Activated CD4-positive, alpha-beta memory T cell treated with anti-CD3 and anti-CD28 coated beads, Interleukin-2, amount 10 ng/mL, durations not matched to agents 7 days and 5 days (primary cell): ENCODE measurements at places on chromosomes 5 and 9. TPM values are rescaled to one million over a fixed set of nuclear protein-coding genes. Genes with fewer than 3 reads are reported as not detected.

GRCh38 chr5:1718669-1719068 is 81.0 kb downstream of the MRPL36 start:
- DNase-seq = no peak

GRCh38 chr5:74679966-74680365 is 5.1 kb upstream of the HEXB start:
- DNase-seq = no peak

Gene REXO4
- total RNA-seq = 21.7 TPM

Gene IFNA7
- total RNA-seq = not detected

Gene EMB
- total RNA-seq = 188 TPM

DNA sequence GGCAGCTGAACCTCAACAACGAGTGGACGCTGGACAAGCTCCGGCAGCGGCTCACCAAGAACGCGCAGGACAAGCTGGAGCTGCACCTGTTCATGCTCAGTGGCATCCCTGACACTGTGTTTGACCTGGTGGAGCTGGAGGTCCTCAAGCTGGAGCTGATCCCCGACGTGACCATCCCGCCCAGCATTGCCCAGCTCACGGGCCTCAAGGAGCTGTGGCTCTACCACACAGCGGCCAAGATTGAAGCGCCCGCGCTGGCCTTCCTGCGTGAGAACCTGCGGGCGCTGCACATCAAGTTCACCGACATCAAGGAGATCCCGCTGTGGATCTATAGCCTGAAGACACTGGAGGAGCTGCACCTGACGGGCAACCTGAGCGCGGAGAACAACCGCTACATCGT is 12.4 kb upstream of the PHYHD1 start:
- no peak for DNase-seq

Gene NXNL2
- not detected for total RNA-seq

- DNase-seq = no peak
Measured at GRCh38 chr5:167843881-167844572, 447.4 kb upstream of the WWC1 start.

- DNase-seq = no peak
Measured at GRCh38 chr5:74613283-74613682, 27.2 kb downstream of the ENC1 start.

DNA sequence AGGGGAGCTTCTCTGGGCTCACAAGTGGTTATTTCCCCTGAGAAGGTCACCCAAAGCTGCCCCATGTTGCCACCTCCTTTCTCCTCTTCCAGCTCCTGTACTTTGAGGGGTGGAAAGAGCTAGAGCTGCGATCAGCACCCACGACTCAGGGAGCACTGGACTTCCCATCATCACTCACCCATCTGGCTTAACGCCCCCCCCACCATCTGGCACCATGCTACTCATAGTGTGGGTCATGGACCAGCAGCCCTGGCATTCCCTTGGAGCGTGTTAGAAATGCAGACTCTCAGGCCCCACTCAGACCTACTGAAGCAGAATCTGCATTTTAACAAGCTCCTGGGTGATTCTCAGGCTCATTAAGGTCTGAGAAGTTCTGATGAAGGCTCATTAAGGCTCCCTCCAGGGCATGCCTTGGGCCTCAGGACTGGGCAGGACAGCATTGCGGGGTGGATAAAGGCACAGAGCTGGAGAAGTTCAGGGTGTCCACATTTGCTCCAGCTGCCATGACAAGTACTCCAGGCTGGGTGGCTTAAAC is 67.3 kb downstream of the GALNT12 start:
- no peak for DNase-seq

- no peak for DNase-seq
Measured at GRCh38 chr9:68672215-68672614, 32.8 kb upstream of the PIP5K1B start.

Gene RASGEF1C
- total RNA-seq = not detected

DNA sequence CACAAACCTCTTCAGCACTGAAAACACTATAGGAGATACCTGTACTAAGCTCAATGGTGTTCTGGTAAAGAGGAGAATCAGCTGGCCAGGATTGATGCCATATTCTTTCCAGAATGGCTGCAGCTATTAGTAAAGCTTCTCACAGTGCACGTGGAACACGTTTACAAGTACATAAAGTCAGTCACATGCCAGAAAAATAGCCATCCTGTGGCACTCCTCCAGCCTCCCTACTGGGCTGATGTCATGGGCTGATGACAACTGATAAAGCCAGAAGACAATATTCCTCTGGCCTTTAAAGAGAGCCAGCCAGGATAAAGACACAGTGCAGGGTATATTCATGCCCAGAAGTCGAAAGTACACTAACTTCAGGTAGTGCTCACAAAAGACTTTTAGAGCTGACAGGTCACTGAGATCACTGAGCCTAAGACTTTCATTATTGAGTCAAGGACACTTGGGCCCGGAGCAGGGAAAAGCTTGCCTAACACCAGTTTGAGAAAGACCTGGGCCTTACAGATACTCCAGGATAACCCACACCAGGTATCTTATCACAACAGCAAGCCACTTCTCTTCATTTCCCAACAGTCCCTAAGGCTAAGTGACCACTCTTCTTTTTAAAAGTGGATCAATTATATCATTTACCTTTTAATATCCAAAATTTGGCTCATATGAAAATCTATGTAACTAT is 29.4 kb downstream of the ABITRAM start:
- DNase-seq = no peak

Gene TLX3
- not detected for total RNA-seq

Gene ARID3C
- total RNA-seq = 0.15 TPM

GRCh38 chr5:139839918-139840317 is 44.3 kb downstream of the PSD2 start:
- DNase-seq = no peak

Gene OR1J2
- not detected for total RNA-seq

DNA sequence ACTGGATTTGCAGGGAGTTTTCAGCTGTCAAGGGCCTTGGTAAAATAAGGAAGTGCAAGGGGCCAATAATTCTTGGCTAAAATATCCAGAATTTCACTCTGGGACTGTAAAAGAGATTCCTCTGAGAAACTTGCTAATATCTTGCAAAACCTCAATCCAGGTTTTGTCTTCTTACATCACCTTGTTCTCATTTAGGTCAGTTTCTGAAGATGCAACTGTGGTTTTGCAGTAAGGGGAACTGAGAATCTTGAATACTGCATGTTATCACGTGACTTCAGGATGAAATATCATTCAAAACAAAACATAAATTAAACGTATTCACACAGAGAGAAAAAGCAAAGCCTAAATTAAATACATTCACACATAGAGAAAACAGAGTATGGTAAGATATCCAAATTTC is 35.0 kb upstream of the RIC1 start:
- no peak for DNase-seq

GRCh38 chr5:79573983-79574890 is 38.0 kb upstream of the TENT2 start:
- no peak for DNase-seq

GRCh38 chr5:159849437-159850083 is 66.7 kb upstream of the ADRA1B start:
- DNase-seq = no peak

- no peak for DNase-seq
Measured at GRCh38 chr5:38825494-38825893, 20.3 kb upstream of the OSMR start.

DNA sequence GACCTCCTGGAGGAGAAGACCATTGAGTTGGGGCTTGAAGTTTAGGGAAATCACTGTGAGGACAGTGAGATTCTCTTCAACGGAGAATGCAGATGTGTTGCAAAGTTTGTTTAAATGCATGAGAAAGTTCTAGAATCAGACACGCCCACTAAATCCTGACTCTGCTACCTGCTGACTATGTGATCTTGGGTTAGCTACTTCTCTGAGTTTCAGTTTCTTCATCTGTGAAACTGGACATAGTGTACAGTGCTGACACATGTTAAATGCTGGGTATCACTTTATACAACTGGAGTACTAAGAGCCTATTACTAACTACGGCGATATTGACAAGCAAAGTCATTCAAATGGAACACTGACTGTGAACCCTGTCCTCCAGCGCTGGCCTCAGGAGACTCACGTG is 255.5 kb downstream of the HSPA4 start:
- DNase-seq = no peak

DNA sequence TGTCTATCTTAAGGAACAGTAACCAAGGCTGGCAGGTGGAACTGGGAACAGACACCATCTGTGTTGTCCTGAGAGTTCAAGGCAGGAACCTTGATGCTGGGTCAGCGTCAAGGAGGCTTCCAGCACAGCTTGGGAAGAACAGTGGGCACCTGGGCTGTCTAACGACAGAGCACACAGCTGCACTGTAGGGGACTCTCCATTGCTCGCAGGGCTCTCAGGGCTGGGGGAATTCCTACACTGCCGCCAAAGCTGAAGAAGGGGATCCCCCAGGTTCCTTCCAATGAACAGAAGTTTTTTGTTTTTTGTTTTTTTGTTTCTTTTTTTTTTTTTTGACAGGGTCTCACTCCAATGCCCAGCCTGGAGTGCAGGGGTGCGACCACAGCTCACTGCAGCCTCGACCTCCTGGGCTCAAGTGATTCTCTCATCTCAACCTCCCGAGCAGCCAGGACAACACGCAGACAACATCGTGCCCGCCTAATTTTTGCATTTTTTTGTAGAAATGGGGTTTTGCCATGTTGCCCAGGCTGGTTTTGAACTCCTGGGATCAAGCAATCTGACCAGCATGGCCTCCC is 81.9 kb downstream of the PTPN3 start:
- DNase-seq = no peak

Gene SLC34A1
- 1.5 TPM for total RNA-seq

DNA sequence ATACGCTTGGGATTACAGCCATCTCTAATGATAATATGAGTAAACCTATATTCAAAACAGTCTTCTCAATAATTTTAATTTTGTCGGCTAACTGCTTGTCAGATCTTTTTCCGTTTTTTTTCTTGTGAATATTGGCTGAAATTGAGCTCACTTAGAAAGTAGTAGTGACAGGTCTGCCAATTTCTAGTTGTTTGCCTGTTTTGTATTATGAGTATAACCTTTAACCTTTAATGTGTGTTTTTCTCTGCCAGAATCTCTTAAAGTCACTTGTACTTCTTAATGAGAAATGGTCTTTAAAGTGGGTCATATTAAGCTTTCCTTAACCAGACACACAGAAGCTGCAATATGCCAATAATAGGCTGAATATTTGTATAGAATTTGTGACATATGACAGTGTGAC is 511.0 kb downstream of the CSNK1G3 start:
- DNase-seq = no peak

Gene FOXD4L3
- not detected for total RNA-seq

DNA sequence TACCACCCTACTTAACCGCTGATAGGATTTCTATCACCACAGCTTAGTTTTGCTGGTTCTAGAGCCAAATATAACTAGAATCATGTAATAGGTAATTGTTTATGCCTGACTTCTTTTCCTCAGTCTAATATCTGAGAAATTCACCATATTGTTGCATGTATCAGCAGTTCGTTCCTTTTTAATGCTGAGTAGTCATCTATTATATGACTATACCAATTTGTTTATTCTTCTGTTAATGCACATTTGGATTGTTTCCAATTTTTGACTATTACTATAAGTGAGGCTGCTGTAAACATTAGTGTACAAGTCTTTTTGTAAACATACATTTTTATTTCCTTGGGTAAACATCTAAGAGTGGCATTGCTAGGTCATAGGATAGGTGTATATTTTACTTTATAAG is 25.9 kb downstream of the CSNK1G3 start:
- DNase-seq = no peak

- DNase-seq = no peak
Measured at GRCh38 chr9:112084334-112084733, 90.8 kb downstream of the SUSD1 start.
